ENCODE measurements at places on chromosomes 3 and 15.

DNA sequence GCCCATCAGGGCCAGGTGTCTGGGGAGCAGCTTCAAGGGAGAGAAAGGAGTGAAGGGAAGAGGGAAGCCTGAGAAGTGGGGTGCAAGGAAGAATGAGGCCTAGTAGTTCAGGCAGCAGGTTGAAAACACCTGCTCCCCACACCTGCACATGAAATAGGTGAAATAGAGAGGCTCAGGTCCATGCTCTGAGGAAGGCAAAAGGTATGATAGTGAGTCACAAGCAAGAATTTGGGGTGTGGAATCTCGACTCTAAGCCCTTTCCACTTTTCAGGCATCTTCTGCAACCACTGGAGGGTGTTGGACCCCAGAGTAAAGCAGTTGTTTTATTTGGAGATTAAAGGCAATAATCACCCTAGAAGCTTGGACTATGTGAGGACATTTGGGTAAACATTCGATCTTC, 157.5 kb downstream of the CTNNB1 start:
- DNase-seq = no peak

GRCh38 chr15:57031605-57032004, 113.2 kb downstream of the TCF12 start:
- no peak for DNase-seq

DNA sequence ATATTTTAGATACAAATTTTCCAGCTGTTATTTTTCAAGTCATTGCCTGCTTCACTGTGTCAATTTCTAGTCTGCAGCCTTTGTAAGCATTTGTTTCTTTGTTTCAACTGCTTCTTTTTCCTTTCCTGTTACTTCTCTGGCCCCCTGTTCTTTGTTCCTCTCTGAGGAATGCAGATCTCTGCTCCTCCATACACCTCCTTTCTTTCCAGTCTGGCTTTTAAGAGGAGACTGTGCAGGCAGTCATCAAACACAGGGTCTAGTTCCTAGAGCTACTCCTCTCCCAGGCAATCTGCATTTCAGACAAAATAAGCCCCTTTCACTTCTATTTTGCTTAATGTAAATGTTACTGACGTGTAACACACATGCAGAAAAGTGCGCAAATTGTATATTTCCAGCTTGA, 502.9 kb downstream of the PDCD6IP start:
- no peak for DNase-seq

DNA sequence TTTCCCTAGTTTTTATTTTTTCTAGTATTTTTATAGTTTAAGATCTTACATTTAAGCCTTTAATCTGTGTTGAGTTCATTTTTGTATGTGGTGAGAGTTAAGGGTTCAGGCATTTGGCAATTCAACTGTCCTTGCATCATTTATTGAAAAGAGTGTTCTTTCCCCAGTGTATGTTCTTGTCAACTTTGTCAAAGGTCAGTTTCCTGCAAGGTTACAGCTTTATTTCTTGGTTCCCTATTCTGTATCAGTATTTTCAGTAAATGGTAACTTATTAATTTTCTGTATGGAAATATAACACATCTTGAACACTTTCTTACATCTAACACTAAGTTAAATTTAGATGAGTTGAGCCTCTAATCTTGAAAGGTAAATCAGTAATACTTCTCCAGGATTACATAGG, 1770.1 kb downstream of the OTOL1 start:
- DNase-seq = no peak

DNA sequence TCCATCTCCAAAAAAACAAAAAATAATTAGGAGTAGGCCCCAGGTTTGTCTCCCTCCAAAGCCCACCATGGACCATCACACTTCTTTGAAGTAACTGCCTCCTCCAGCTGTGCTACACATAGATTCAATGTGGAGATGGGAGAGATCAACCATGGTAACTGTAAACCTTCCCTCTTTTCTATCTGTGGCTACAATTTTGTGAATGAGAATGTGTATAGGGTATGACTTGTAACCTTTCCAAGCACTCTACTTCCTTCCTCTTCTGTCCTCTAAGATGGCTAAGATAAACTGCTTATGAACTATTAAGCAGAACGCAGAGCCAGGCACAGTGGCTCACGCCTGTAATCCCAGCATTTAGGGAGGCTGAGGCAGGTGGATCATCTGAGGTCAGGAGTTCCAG, 55.5 kb upstream of the ATP11B start:
- DNase-seq = no peak

- no peak for DNase-seq
Observed at GRCh38 chr3:30078736-30079135, 527.7 kb upstream of the TGFBR2 start.
